Right hindlimb (tissue), 1 donor: ENCODE measurements at places on chromosomes 5 and 9.

- DNase-seq = no peak
Measured at GRCh38 chr9:86754581-86755560, 192.4 kb downstream of the GAS1 start.

DNA sequence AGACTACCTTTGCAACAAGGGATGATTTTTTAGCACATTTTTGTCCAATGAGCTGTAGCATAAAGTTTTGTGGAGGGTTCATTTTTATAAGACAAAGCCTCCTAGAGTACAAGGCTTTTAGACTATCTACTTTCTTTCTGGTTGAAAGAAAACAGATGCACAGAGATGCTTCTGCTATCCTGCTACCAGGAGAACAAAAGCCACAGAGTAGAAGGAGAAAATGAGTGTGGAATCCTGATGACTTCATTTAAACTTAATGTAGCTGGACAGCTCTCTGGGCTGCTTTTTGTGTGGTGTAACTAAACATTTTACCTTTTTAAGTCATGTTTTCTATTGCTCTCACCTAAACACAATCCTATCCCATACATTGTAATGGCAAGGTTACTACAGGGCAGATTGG, 1009.4 kb downstream of the TLE1 start:
- DNase-seq = no peak

GRCh38 chr5:145237843-145238242, 597.3 kb downstream of the PRELID2 start:
- DNase-seq = no peak

- DNase-seq = no peak
Measured at GRCh38 chr9:16211946-16212345, 658.5 kb downstream of the BNC2 start.
